ENCODE measurements at places on chromosomes 5 and 9.

GRCh38 chr5:52887066-52887465, 99.3 kb downstream of the ITGA1 start:
- DNase-seq = no peak

- DNase-seq = peak; percentile 28
Measured at GRCh38 chr5:35319333-35320002, 89.2 kb upstream of the PRLR start.

GRCh38 chr5:14190194-14191164, 47.3 kb downstream of the TRIO start:
- peak; percentile 99 for DNase-seq

DNA sequence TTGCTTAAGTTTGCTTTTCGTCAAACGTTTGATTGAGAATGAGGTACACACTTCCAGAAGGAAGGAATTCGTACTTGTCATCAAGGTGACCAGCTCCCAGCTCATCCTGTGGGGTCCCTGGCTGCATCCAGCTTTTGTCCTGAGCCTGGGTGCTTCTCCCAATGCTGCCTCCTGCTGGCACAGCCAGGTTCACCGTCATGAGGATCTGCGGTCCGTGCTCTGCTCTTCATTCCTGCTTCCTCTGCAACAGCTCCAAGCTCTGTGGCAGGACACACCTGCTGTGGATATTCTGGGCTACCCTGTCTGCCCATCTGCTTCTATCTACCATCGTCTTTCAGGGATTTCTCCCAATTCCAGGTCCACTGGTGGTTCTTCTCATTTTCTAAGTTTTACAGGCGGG, 13.3 kb upstream of the UBE2QL1 start:
- no peak for DNase-seq

- DNase-seq = no peak
Measured at GRCh38 chr9:105206821-105207699, 37.4 kb upstream of the SLC44A1 start.

DNA sequence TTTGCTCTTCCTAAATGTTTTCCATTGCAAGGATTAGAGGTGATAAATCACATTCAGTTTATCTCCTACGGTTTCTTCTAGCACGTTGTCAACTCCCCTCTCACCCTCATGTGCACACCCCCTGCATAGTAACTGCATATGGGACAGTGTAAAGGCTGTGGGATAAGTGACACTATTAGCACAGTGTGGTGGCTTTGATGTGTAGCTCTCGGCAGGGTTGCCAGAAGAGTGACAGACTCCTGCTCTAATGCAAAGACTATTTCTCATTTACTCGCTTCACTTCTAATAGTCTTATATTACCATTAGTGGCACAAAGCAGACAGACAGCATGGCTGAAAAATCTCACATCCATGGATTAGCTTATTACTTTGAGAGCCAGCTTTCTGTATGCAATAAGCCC, 454.6 kb downstream of the CETN3 start:
- no peak for DNase-seq

DNA sequence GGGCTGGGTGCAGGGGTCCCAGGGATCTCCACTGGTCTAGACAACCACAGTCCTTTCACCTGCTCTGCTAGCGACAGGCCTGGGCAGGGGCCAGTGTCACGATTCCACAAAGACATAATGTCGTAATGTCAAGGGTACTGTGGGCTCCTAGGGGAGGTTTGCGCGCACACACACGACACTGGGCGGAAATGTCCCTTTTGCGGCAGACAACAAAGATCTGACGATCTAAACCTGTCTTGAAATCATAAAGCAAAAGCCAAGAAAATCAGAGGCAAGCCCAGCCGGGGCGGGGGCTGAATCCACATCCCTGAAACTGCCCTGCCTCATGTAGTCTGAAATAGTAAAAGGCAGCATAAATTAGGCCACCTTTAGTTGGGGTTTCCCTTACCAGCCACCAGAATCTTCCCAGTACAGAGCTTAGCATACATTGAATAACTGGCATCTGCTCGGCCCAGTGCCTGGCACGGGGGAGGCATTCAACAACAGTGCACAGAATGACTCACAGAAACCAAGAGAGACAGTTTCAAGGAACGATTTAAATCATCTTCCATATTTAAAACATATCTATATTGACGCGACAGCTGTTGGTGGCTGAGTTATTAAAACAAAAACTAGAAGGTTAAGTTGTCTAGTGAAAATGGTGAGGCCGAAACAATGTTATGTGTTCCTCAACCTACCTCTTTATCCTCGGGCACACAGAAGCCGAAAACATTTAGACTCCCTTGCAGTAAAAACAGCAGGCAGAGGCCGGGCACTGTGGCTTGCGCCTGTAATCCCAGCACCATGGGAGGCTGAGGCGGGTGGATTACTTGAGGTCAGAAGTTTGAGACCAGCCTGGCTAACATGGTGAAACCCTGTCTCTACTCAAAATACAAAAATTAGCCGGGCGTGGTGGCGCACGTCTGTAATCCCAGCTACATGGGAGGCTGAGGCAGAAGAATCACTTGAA, 151.0 kb downstream of the MYO10 start:
- peak; percentile 77 for DNase-seq

DNA sequence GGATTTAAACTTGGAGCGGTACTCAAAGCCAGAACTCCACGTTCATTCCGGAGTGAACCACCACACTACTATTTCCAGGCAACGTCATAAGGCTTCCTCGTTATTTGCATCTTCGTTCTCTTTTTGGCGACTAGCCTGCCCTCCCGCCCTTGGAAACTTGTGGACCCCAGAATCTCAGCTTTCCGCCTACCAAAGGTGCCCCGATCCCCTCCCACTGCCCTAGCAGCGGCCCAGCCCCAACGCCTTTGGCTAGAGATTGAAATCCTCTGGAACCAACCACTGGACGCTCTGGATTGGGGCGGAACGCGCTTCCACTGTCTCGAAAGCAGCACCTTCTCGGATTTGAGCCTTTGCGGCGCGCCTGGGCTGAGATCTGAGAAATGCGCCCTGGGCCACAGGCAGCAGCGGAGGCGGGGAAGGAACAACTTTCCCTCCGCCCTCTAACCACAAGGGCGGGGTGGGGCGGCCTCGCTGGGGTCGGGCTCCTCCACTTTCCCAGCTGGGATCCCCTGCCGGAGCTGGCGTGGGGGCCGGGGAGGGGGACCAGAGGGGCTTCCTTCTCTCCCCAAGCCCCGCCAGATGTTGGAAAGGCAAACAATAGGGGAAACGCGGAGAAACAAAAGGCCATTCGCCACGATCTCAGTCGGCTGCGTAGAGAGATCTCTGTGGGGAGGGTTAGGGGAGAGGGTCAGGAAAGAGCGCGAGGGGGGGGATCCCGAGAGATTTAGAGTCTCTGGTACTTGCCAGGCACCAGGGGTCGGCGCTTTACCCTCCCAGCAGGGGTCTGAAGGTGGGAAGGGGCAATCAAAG, 1.3 kb downstream of the MOB3B start:
- DNase-seq = peak; percentile 75

DNA sequence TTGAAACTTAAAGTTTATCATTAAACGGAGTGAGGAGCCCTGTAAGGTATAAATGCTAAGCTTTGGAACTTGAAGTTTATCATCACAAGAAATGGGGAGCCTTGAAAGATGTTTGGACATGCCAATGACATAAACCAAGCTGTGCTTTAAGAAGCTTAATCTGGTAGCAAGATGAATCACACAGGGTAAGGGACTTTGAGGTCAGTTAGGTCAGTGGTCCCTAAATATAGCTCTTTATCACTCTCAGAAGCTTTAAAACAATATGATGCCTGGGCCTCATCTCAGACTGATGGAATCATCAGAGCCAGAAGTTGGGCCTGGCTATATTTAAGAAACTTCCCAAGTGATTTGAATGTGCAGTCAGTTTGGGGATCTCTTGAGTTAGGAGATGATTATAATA, 85.7 kb downstream of the TNC start:
- DNase-seq = no peak

DNA sequence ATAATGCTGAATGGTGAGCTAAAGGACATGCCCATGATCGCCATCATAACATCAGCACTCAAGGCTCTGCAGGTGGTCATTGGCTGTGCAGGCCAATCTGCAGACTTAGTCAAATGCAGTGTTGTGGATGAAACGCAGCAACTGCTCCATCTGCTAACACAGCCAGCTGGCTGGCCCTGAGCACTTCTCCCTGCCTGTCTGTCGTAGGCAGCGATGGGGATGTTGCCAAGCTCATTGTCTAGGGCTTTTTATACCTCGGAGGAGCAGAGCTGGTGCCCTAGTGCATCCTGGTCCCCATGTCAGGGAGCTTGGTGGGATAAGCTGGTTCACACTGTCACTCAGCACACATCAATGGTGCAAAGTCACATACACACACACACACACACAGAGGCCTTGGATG, 189.4 kb downstream of the TENT4A start:
- DNase-seq = no peak

- DNase-seq = peak; percentile 48
Measured at GRCh38 chr5:76521240-76521758, 101.9 kb downstream of the F2RL2 start.

DNA sequence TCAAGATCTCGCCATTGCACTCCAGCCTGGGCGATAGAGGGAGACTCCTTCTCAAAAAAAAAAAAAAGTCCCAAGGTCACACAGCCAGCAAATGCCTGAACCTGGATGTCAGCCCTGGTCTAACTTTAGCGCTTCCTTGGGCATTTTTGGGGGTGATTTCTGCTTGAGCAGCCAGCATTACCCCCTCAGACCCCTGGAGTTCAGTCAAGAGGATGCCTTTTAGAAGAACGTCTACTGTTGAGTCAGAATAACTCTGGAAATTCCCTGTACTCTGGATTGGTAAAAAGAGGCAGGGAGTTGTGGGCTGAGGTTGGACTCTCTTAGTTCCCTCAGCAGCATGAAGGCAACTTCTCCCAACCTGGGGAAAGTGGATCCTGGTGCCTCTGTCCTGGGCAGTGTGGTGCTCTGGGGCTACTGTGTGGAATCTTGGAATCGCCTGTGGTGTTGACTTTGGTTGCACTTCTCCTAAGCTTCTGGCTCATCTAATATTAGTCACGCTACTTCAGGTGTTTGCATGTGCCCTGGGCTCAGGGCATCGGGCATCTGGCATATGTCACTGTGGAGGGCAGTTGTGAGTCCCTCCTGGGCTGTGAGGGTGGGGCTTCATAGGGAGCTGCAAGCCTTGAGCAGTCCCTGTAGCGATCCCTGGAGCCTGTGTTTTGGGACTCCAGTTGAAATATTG, 32.2 kb downstream of the STXBP1 start:
- no peak for DNase-seq

DNA sequence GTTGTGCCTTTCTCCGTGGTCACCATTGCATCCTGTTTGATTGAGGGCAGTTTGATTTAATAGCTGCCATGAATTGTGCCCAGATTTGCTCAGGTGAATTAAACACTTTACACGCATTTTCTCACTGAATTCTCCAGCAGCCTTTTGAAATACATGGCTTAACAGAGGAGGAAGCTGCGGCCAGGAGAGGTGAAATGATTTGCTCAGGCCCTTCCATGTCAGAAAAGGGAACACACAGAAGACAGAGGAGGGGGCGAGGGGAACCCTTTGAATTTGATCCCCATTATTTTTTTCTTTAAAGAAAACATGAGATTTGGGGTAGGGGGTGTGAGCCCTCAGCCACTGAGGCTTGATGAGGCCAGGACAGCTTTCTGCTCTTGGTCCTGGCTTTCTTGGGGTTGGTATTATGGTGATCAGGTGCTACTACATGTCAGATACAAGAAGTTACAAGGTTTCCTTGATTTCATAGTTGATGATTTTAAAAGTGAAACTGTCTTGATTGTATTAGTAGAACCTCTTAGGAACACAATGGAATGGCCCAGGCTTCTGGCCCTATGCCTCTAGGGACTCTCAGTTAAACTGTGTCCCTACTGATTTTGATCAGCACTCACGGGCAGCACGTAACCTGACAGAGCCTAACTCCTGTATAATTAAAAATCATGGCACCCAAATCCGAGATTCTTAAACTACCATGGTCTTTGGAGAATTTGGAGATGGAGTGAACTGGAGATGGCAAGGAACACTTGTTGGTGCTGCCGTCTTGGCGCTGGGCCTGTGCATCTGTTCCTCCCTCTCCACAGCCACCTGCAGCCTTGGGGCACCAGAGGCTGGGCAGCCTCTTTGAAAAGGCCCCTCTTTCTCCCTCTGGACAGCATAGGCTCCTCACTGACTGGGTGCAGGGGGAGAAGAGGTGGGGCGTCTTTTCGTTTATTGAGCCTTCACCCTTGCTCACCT, 107.9 kb downstream of the TRIO start:
- no peak for DNase-seq

DNA sequence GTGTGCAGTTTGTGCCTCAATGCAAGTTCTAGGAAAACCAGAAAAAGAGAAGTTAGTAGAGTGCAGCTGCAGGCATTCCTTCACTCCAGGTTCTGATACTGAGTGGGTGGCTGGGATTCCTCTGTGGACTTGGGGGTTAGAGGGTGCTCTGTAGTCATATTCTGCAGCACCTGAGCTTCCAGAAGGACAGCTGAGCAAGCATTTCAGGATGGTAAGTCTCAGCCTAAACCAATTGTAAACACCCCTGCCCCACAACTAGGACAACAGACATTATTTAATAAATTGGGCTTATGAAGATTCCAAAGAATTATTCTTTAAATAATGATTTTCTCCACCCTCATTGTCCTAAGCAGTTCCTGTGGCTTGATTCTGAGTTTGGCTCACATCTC, 9.1 kb downstream of the FAXDC2 start:
- no peak for DNase-seq

- no peak for DNase-seq
Measured at GRCh38 chr5:5532306-5533076, 110.0 kb downstream of the ICE1 start.

GRCh38 chr5:115267617-115268016, 4.9 kb upstream of the PGGT1B start:
- DNase-seq = peak; percentile 51

DNA sequence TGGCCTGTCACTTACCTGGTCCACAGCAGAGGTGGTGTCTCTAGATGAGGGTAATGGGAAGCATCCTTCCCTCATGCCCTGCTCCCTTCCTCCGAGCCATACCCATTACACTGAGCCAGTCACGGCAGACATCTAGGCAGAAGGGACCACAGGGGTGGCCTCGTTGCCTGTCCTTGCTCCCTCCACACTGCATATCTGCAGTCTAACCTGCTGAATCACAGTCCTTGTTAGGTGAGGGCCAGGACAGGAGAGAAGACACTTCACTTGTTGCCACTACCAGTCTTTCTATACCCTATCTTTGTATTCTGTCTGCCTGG, 18.4 kb upstream of the SPINK4 start:
- DNase-seq = no peak
